ENCODE measurements at places on chromosomes 1 and 21.

GRCh38 chr1:200372885-200373181 lies 37.0 kb downstream of the ZNF281 start:
- no peak for DNase-seq

DNA sequence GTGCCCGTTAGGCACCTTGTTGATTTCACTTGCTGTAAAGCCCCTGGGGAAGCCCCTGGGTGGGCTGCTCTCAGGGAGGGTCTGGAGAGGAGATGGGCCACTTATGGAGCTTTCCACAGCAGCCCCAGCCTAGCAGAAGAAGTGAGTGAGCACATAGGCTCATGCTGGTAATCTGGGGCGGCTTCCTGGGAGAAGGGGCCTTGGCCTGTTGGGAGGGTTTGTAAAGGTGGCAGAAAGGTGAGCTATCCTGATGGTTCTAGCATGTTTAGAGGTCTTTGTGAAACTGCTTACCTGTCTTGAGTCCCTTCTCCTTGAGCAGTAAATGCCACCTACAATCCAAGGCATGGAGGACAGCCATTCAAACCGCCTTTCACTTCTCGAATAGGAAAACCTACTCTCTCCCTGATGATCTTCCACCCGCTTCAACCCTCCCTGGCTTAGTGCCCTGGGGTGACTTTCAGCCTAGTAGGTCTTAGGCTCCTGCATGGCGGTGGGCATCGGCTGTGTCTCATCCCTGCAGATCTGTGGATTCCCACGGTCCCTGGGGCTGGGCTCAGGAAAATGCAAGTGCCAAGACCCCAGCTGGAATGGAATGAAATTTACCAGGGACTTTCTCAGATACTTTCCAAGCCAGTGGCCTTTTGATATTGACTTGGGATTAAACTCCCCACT lies 87.6 kb upstream of the SELENON start:
- DNase-seq: no peak

DNA sequence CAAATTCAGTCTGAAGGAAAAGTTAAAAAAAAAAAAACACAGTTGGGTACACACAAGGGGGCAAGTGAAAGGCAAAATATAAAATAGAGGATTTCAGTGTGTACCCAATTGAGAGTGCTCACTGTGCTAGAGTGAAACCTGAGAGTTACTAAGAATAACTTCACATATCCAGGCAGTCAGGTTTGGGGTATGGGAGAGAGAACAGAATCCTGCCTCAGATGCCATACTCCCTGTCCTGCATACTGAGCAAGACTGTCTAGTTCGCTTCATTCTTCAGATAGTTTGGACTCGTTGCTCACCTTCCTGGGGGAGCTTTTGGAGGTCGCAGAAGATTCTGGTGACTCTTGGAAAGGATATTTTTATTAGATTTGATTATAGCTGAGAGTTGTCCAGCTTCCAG lies 20.4 kb downstream of the CEP85 start:
- DNase-seq: no peak

DNA sequence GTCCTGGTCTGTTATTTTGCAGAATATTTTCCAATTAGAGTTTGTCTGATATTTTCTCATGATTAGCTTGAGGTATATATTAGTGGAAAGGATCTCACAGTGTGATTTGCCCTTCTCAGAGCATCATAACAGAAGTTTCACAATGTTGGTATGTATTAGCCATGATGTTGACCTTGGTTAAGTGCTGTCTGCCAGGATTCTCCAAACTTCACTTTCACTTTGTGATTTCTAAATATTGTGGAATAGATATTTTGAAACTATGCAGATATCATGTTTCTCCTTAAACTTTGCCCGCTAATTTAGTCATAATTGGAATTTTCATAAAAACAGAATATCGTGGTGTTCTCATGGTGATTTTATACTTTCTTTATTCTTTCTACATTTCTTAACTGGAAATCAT lies 98.0 kb upstream of the DEPDC1 start:
- no peak for DNase-seq

DNA sequence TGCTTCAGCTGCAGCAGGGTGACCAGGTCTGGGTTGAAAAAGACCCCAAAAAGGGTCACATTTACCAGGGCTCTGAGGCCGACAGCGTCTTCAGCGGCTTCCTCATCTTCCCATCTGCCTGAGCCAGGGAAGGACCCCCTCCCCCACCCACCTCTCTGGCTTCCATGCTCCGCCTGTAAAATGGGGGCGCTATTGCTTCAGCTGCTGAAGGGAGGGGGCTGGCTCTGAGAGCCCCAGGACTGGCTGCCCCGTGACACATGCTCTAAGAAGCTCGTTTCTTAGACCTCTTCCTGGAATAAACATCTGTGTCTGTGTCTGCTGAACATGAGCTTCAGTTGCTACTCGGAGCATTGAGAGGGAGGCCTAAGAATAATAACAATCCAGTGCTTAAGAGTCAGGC lies 2.9 kb downstream of the C1QA start:
- no peak for DNase-seq

- DNase-seq: no peak
Observed at GRCh38 chr21:35366394-35367080, 317.4 kb upstream of the RUNX1 start.

DNA sequence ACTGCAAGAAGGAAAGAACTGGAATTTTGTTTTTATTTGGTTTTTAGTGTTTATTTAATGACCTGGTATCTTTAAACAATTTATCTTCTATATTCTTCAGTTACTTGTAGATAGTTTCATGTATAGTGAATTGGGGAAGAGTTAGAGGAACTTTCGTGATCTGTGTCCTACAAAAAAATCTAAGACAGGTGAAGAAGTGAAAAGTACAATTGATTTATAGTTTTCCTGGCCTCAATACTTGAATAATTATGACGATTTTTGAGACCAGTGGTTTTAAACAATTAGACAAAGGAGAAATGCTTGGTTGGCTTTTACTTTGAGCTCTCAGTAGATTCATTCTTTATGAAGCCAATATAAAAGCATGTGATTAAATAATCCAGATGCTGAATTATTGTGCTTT lies 7.5 kb downstream of the MIER1 start:
- no peak for DNase-seq

DNA sequence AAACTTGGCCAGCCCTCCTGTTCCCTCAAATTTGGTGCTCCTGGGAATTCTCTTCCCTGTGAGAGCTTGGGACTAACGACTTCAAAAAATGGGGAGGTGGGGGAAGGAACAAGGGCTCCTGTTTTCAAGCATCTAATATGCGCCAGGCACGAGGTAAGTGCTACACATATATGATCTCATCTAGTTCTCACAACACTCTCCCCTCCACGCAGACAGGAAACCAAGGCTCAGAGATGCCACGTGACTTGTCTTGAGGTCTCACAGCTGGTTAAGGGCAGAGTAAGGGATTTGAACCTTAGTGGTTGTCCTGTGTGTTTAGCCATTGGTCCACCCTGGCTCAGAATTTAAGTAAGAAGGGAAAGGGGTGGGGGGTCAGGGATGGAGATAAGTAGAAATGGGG lies 125.9 kb downstream of the DMRTB1 start:
- DNase-seq: no peak

DNA sequence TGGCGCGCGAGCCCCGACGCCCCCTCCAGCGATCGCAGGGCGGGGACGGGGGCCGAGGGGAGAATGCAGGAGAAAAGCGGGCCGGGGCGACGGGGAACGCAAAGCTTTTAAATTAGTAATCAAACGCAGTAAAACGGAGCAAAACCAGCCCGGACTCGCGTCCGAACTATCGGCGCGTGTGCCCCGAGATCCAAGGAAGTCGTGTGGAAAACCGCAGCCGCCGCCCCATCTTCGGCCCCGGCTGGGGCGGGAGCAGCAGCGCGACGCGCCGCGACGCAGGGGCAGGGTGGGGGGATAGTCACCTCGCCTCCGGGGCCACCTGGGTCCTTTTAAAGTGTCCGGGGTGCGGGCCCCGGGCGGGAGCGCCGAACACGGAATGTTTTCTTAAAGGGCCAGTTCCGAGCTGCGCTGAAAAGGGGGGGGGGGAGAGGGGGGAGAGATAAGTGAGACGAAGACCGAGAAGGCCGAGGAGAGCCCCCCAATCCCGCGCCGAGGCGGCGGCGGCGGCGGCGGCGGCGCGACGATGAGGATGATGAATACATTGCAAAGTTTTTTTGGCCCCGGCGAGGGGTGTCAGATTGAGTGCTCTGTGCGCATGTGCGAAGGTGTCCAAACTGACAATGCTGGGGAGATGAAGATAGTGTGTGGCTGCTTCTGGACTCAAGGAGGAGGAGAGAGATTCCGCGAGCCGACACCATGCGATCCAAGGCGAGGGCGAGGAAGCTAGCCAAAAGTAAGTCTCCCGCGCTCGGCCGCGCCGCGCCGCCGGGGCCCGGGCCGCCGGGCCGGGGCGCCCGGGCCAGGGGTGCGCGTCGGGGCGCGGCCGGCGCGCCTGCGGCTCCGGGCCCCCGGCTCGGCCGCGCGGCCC lies at the start of gene PRDM16:
Gene PRDM16 (plus strand): TSS at position 640 of the 868 bp plus-strand sequence. CDS start 57 bp downstream, at position 697.
- DNase-seq: no peak

DNA sequence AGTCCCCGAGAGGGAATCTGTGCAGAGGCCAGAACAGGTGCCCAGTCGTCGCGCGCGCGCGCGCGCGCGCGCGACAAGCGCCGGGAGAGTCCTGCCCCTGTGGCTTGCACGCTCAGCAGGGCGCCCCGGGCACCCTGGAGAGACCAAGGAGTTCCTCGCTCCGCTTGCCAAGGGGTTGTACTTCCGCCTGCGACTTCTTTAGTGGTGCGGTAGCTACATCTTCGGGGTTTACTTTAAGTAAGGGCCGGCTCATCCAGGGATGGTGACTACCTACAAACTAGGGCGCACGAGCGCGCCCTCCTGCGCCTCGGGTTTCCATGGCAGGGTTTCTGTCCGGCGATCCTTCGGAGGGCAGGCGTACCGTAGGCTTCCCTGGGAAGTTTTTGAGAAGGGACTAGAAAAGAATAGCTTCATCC lies 1.4 kb downstream of the LHX4 start:
- DNase-seq: no peak

DNA sequence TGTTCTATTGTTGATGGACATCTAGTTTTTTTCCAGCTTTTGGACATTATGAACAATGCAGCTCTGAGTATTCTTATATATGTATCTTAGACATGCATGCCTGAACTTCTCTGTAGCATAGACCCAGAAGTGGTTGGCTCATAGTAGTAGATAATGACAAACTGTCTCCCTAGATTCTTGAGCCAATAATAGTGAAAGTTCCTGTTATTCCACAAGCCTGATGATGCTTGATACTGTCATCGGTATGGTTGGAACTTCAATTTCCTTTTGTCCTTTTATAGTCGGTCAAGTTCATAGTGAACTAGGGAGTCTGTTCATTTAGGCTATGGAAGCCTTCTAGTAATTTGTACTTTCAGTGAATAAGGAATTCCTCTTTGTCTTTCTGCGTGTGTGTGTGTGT lies 56.8 kb downstream of the MTR start:
- DNase-seq: no peak

DNA sequence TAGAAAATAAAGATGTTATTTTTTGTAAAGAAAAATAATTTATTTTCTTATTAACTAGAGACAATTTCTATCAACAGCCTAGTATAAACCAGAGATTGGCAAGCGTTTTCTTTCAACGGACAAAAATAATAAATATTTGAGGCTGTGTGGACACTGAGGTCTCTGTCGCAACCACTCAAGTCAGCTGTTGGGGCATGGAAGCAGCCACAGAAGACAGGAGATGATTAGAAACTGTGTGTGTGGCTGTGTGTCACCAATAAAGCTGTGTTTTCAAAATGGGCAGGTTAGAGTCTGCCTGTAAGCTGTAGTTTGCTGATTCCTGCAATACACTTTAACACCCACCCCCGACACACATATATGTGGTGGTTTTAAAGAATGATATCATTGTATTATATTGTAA lies 200.6 kb upstream of the HMCN1 start:
- no peak for DNase-seq

DNA sequence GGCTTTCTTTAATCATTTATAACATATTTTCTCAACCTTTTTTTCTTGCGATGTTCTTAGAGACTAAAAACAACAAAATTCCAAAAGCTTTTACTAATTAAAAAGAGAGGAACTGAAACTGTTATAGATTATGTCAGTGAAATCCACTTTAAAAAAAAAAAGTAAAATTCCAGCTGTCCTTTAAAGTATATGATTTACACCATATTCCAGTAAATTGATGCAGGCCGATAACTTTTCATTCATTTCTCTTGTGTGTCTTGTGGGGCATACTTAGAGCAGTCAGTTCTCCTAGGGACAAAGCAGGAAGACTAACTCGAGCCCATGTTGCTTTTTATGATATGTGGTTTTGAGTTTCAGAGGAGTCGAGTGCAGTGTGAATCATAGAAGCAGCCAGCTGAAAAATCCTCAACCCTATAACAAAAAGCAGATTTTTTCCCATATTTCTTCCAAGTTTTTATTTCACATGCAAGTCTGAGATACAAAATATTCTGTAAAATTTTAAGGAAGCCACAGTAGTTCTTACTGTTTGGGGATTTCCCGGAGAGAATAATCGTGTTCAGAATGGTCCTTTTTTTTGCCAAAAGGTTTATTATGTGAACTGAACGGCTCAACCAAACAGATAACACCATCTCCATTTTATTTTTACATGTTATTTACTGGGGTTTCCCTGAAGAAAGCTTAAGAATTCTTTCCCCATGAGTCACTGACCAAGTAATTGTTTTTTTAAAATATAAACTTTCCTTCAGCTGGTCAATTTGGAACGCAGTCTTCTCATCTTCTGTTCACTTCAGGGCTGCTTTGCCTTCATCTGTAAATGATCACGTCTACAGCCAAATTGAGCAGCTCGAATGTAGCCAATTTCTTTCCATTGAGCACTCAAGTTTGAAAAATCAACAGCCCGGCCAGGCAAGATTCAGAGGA lies 77.0 kb upstream of the C1orf105 start:
- DNase-seq: no peak

- DNase-seq: no peak
Observed at GRCh38 chr1:162551969-162552683, 9.4 kb upstream of the UAP1 start.

GRCh38 chr1:99652881-99653281 lies 7.0 kb downstream of the PALMD start:
- no peak for DNase-seq

GRCh38 chr1:77014073-77014788 lies 147.0 kb downstream of the ST6GALNAC5 start:
- DNase-seq: no peak

DNA sequence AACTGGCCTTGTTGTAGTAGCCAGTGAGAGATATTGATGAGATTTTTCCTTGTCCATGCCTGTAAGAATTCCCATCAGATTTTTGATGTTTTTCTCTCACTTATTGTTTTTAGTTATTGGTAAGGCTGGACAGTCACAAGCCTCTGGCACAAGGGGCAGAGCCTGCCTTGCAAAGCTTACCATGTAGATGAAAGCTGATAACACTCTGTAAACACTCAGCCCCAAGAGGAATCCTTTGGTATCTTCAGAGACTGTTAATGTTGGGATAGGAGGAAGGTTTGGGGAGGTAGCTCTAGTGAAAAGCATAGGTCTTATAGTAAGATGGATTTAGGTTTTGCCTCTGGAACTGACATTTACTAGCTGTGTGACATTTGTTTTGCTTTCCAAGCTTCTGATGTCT lies 37.7 kb downstream of the MARK1 start:
- DNase-seq: no peak

GRCh38 chr1:227901239-227901905 lies 46.4 kb downstream of the WNT9A start:
- no peak for DNase-seq

- DNase-seq: no peak
Observed at GRCh38 chr1:223258751-223259198, 105.2 kb downstream of the SUSD4 start.

GRCh38 chr1:223230161-223230881 lies 87.3 kb upstream of the TLR5 start:
- DNase-seq: peak; percentile 29

GRCh38 chr1:115832651-115833050 lies 8.3 kb downstream of the NHLH2 start:
- no peak for DNase-seq

All from CD4-positive, CD25-positive, alpha-beta regulatory T cell (primary cell).